ENCODE measurements at places on chromosomes 4 and X.

DNA sequence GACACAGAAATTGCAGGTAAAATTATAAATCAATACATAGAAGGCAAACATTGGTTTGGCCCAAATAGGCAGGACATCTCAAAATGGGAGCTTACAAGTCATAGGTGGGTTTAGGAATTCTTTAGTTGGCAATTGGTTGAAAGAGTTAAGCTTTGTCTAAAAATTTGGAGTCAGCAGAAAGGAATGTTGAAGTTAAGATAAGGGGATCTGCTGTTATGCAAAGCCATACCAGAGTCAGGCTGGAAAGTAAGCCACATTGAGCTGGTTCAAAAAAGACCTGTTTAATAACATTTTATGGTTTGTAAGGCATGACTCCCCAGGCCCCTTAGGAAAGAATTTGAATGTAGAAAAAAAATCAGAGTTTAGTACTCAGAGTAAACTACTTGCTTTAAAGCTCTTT lies 92.6 kb downstream of the IL13RA2 start:
- no peak for DNase-seq
- no peak overlapping the region for H3K4me3 ChIP-seq
- H3K27me3 ChIP-seq, result no peaks in the 10 kb centered on the region
- H3K27ac ChIP-seq, result no peak overlapping the region
- H3K36me3 ChIP-seq, result no peaks in the 10 kb centered on the region

- no peak for DNase-seq
- H3K4me3 ChIP-seq, result no peak overlapping the region
- peaks cover 2% of the 10 kb centered on the region for H3K36me3 ChIP-seq
- H3K27ac ChIP-seq, result no peak overlapping the region
- no peaks in the 10 kb centered on the region for H3K4me1 ChIP-seq
- H3K27me3 ChIP-seq, result no peaks in the 10 kb centered on the region
Measured at GRCh38 chrX:70033348-70034051, 16.2 kb downstream of the AWAT2 start.

DNA sequence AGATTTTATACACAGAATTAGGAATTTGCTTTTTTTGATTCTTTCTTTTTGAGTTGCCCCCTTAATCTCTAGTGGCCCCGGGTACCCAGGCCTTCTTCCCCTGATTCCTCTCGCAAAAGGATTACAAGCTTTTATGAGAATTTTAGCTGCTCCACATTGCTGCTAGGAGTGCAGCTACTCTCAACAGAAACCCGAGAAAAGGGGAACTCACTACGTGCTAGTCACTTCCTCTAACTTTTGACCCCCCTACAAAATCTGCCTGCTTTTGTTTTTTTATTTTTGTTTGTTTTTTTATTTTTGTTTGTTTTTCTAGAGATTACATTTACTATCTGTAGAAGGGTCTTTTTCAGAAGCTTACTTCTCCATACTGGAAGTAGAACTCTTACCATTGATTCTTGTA lies 64.1 kb downstream of the ZNF81 start:
- H3K27me3 ChIP-seq, result no peaks in the 10 kb centered on the region
- H3K36me3 ChIP-seq, result peaks cover 2% of the 10 kb centered on the region
- no peak overlapping the region for H3K27ac ChIP-seq
- H3K4me1 ChIP-seq, result no peaks in the 10 kb centered on the region

- no peak for DNase-seq
- no peak overlapping the region for H3K27ac ChIP-seq
- H3K27me3 ChIP-seq, result no peaks in the 10 kb centered on the region
Measured at GRCh38 chrX:27380163-27380845, 82.8 kb downstream of the PPP4R3C start.

DNA sequence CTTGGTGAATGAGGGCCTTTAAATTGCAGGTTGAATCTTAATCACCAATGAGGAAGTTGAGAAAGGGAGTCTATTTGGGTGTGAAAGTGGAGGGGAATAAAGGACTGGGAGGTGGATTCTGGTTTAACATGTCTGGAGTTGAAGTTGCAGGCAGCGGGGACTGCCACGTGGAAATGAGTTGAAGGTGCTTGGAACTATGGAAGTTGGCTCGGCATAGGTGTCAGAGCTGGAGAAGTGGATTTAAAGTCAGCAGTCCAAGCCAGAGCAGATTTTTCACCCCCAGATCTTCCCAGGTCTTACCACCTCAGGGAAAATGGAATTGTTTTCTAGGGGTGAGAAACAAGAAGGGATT lies 44.9 kb downstream of the TIGD4 start:
- H3K4me1 ChIP-seq, result peaks cover 4% of the 10 kb centered on the region
- H3K27me3 ChIP-seq, result peaks cover 8% of the 10 kb centered on the region
- peak overlapping the region; percentile 11 for H3K27ac ChIP-seq
